ENCODE measurements at places on chromosomes 2 and 18.

DNA sequence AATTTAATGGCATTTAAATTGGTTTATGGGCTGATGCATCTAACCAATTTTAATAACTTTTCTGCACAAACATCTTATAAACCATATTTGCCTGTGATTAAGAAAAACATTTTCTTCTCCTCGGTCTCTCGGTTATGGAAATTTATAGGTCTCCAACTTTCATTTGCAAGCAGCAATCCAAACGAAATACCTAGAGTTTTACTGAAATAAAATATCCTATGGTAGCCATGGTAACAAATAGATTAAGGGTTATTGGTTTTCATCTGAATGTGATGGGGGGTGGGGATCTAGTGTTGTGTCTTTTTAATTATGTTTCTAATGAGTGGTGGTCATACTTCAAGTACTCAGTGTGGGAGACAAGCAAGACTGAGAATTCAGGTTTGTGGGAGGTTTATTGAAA lies 2.9 kb downstream of the KLHL29 start:
- DNase-seq = no peak

DNA sequence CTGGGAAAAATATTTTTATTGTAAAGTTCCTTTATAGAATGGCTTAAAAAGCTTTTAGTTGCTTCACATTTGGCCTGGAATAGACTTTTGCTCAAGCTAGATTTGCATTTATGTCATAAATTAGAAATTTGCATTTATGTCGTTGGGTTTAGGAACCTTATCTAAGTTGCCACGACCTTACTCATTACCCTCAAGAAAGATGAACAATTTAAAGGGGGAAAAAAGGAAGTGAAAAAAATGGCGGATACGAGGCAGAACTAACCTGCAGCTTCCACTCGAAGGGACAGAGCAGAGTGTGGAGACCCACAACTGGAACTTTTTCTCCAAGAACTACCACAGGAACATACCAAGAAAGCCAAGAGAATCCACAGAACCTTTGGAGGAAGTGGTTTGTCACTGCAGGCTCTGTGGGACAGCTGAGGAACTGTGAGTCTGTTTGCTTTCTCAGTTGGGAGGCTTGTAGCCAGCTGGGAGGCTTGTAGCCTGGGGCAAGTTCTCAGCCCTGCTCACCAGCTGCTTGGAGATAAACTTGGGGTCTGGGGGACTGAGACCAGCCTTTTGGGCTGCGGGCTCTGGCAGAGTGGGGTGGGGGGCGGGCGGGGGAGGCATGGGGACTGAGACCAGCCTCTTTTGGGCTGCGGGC lies 349.9 kb upstream of the MEIS1 start:
- no peak for DNase-seq

DNA sequence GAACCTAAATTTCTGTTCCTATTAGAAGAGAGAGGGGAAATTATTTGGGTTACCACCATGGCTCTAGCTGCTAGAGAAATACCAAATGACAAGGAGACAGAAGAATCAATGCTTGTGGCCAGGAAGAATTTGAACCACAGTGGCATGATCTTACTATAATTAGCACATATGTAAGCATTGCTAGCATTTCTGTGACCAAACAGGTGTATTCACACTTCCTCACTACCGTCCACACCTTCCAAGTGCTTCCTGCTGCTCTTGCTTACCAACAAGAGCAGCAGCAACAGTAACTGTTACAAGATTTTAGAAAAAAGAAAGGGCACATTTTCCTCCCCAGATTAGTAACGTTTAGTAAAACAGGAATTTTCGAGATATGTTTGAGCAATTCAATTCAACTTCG lies 60.5 kb downstream of the CDH7 start:
- DNase-seq = no peak

GRCh38 chr18:62425465-62426190 lies 97.2 kb upstream of the ZCCHC2 start:
- peak; percentile 16 for DNase-seq

GRCh38 chr2:80073134-80073561 lies 231.4 kb downstream of the LRRTM1 start:
- DNase-seq = no peak

All from activated T-helper 1 cell treated with Interleukin-2 at 50 U/mL for 16 hours (primary cell).